ENCODE measurements at places on chromosomes 13 and 19.

DNA sequence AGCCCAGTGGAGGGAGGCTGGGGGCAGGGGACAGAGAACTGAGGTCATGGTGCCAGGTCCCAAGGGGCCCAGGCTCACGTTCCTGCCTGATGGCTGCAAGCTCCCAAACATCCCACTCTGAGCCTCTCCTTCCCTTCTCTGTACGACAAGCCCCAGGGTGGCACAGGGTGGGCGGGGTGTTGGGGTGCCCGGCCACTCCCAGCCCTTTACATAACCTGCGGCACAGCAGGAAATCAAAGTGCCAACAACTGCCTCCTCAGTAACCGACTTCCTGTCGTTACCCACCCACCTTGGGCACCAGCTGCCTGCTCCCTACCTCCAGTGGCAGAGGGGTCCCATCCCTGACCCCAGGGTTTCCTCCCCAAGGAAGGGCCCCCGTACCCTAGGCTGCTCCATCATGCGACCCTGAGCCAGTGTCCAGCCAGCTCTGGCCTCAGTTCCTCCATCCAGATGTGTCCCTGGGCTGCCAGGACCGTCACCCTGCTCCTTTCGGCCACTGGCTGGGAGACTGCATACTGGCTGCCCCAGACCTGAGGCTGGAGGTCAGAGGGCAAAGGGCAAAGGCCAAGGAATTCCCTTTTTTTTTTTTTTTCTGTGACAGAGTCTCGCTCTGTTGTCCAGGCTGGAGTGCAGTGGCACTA lies 27.7 kb upstream of the NFIC start:
- peak; percentile 35 for DNase-seq

GRCh38 chr19:34256835-34257558 lies 2.6 kb downstream of the GARRE1 start:
- no peak for DNase-seq

GRCh38 chr19:3084943-3085342 lies 9.2 kb upstream of the GNA11 start:
- DNase-seq, result no peak

DNA sequence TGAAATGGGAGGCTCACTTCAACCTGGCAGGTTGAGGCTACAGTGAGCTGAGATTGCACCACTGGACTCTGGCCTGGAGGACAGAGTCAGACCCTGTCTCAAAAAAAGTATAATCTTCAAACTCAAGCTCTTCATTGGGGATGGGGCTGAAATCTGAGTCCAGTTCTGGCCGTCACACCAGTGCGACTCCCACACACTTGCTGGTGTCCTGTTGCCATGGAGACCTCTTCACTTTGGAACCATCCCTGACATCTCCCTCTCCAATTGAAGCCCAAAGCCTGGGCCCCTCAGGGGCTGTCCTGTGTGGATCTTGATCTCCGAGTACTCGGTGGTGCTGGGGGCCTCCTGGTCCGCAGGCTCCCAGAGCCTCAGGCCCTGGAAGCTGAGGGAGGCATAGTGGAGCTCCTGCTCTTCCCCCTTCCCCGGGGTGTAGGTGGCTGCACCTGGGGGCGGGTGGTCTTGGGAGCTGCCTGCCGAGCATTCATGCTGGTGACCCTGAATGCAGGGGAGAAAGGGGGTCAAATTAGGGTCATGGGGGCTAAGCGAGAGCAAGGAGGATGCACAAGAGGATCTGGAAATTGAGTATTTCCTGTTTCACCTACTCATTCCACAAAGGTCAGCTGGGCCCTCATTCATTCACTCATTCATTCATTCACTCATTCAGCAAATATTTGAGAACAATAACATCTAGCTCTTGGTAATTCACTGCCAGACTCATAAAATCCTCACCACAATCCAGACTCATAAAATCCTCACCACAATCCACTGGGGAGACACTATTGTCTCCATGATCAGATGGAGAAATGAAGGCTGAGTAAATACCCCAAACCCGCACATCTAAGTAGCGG lies 11.0 kb downstream of the SIGLEC11 start:
- no peak for DNase-seq

DNA sequence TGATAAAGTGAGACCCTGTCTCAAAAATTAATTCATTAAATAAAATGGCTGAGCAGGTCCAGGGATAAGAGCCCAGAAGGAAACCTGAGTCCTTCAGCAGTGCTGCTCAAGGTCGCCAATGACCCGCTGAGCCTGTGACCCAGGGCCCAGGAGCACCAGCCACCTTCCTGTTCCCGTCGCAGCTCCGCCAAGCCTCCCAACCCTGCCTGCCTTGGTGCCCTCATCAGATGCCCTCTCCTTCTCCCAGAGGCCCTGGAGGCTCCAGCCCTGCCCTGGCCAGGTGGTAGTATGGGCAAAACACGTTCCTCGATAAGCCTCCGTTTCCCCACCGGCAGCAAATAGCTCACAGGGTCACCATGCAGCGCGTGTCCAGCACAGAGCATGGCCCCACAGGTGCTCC lies 2.6 kb downstream of the REXO1 start:
- no peak for DNase-seq

- no peak for DNase-seq
Observed at GRCh38 chr13:113832205-113832604, 31.7 kb downstream of the GAS6 start.

GRCh38 chr19:28883241-28883693 lies 329.7 kb downstream of the UQCRFS1 start:
- no peak for DNase-seq

DNA sequence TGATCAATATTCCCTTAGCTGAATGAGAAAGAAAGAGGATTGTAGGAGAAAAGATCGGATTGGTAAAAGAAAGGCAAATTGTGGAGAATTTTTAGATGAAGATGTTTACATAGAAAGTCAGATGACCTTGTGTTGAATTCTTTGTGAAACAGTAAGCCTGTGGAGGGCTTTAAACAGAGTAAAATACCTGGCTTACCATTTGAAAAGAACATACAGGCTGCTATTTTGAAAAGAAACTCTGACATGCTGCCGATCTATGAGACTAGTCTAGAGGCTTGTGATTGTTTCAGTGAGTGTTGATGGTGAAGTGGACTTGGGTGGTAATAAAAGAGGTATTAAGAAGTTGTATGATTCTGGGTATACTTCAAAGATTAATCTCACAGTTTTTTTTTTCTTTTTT lies 938.9 kb upstream of the PRR20A start:
- no peak for DNase-seq

DNA sequence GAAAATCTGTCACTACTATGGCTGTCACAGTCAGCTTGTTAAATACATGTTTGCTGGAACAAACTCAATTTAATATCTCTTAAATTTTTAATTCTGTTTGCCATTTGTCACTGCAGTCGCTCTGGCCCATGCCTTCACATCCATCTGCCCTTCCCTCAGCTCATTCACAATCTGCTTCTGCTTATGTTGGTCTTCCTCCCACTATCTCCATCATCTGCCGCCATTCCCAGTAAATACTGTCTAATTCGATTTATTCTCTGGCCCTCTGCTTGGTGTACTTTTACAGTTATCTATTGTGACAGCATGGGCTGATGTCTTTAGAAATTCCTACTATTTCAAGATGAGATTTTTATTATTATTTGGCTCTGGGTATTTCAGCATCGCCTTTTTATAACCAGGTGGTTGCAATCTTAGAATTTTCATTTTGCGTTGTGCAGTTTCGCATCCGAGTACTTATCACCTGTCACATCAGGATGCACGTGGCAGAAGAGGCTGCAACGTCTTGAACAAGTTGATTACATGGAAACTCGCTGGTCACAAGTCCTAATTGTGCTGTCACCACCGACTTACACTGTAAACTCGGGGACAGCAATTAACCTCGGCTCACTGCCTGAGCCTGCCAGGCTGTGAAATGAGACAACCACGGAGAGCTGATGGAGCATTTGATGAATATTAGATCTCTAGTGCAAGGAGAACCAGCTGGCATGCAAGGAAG lies 158.4 kb downstream of the MYO16 start:
- DNase-seq, result no peak

DNA sequence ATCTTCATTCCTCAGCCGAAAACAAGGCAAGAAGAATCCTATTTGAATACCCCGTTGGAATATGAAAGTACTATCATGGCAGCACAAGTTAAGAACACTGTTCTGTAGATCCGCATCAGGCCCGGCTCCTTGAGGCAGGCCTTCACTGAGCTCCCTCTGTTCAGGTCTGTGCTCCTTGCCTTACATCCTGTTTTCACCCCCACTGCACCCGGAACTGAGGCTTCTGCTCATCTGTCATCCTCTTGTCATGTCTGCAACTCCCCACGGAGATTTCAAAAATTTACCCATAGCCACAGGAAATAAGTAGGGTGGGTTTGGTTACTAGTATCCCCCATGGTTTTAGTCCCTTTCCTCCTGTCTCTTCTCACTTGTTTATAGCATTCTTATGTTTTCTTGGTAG lies 861.9 kb downstream of the GPC5 start:
- no peak for DNase-seq

DNA sequence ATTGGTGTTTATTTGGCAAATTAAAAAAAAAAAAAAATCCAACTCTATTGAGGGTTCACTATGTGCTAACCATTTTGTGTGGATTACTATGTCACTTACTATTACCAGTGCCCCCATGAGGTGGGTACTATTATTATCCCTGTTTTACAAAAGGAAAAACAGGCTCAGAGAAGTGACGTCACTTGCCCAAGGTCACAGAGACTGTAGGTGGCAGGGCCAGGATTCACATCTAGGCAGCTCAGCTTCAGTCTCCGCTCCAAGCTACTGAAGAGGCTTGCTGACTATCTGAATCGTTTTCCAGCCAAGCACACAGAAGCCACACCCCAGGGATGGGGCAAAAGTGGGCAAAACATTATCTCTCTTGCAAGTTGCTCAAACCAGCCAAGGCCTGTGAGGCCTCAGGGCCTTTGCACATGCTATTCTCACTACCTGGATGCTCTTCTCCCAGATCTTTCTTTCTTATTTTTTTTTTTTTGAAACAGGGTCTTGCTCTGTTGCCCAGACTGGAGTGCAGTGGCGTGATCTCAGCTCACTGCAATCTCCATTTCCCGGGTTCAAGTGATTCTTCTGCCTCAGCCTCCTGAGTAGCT lies 4.8 kb upstream of the ANGPTL8 start:
- no peak for DNase-seq

- DNase-seq, result no peak
Observed at GRCh38 chr19:29248332-29248844, 35.4 kb upstream of the UQCRFS1 start.

DNA sequence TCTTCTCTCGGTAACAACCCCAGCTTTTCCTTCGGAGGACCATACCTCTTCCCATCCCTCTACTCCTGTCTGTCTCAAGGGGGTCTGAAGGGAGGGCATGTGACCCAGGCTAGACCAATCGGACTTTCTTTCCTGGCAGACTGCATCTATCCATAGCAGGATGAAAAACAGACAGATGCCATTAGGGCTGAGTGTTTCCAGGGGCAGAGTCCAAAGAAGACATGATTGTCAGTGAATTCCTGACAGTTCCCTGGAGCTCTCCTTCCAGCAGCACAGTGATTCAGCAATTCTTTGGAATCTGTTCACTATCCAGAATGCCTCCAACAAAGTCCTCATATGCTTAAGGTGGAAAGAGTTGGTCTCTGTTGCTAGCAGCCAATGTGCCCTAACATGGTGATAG lies 189.8 kb downstream of the KCTD12 start:
- no peak for DNase-seq

GRCh38 chr19:54393381-54393780 lies 21.9 kb upstream of the TTYH1 start:
- DNase-seq, result no peak

DNA sequence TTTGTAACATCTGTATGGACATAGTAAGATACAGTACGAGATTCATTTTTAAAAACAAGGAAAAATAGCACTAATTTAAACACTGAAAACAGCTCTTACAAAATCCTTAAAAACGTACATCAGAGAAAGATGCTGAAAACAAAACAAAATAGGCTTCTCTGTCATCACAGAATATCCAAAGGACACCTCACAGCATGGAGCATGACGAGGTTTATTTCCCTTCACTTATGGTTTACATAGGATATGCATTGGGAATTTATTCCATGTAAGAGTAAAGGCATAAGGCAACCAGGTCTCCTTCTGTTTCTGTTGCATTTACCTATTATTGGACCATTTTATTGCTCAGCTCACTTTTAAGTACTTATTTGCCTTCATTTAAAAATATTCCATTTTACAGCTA lies 3.0 kb downstream of the KCTD12 start:
- no peak for DNase-seq

- DNase-seq, result no peak
Observed at GRCh38 chr13:110617321-110618072, 2.2 kb downstream of the NAXD start.

- no peak for DNase-seq
Observed at GRCh38 chr13:23159205-23159759, 21.5 kb upstream of the SGCG start.

GRCh38 chr19:28313633-28314032 lies 899.3 kb downstream of the UQCRFS1 start:
- DNase-seq, result no peak

- no peak for DNase-seq
Observed at GRCh38 chr13:79389026-79389425, 17.0 kb downstream of the RBM26 start.

DNA sequence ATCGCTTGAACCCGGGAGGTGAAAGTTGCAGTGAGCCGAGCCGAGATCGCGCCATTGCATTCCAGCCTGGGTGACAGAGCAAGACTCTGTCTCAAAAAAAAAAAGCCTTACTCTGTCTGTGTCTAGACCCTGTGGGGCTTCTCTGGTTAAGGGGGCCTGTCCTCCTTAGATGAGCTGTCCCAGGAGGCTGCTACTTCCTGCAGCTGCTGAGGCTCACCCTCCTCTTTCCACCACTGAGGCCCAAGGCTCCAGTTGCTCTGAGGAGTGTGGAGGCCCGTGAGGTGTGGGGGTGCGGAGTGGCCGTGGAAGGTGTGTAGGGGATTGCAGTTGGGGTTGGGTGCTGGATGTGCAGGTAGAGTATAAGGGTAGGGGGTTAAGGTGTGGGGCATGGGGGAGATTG lies 22.1 kb upstream of the RASA3 start:
- no peak for DNase-seq

DNA sequence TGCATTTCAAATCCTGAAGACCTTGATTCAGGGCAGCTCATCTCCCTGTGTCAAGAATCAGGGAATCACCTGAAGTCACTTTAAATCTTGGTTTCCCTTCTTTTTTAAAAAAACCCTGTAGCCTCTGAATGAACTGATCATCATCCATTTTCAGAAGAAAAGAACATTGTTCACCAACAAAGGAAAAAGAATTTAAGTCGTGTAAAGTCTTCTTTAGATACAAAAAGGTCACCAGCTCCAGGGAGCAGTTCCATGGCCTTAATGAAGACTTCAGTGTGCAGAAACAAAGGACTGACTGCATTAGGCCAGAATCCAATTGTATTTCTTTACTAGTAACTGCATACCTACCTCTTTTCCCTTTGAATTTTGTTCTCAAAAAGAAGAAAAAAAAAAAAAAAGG lies 245.0 kb downstream of the ABCC4 start:
- no peak for DNase-seq

DNA sequence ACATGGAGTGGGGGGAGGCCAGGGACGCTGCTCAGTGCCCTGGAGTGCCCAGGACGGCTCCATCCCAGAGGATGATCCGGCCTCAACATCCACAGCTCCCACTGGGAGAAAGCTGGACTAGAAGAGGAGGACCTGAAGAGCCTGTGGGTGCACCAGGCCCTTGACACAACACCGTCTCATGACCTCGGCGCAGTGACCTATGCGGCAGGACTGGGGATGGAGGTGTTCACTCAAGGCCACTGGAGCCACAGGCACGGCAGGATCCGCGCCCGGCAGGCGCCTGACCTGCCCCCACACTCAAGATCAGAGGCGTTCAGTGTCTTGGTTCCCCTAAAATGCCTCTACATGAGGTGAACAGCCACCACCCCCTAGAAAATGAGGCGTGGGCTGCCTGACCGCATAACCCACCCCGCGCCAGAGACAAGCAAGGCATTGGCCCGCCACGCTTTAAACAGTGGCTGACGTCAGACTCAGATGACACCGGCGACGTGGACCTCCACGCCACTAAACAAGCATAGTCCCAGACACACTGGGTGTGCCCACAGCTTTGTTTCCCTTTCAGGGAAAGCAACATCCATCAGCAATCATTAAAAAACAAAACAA lies 8.0 kb downstream of the SGTA start:
- no peak for DNase-seq

Data from activated T-cell treated with anti-CD3 and anti-CD28 coated beads for 4 hours (primary cell).